ENCODE measurements at places on chromosomes 13 and 19.

DNA sequence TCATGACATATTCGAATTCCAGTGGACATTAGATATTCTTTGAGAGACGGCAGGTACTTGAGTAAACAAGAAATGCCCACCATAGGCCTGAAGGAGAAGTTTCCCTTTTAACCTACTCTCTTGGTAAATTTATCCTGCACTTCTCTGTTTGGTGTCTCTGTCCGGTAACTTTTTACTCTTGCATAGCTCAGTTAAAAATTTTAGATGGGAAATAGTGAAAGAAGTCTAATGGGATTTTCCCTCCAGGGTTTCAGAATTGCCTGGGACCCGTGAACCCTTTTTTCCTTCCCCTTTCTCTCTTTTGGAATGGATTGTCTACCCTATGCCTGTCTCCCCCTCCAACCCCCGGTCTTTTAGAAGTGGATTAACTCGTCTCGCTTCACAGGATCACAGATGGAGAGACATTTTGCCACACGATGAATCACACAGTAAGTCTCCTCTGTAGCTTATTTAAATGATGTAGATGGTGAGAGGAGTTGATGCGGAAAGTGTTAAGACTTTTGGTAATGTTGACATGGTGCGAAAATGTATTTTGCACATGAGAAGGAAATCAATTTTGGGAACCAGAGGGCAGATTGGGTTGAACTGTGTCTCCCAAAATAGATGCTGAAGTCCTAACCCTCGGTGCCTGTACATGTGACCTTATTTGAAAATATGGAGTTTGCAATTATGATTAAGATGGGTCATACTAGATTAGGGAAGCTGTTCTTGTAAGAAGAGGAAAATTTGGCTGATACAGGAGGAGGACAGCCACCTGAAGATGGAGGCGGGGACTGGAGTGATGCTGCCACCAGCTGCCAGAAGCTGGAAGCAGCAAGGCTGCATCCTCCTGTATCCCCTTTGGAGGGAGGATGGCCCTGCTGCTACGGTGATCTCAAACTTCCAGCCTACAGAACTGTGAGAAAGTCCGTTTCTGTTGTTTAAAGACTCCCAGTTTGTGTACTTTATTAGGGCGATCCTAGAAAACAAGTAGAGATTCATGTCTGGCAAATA is 711 bp upstream of the MIPEP start:
- DNase-seq = no peak

DNA sequence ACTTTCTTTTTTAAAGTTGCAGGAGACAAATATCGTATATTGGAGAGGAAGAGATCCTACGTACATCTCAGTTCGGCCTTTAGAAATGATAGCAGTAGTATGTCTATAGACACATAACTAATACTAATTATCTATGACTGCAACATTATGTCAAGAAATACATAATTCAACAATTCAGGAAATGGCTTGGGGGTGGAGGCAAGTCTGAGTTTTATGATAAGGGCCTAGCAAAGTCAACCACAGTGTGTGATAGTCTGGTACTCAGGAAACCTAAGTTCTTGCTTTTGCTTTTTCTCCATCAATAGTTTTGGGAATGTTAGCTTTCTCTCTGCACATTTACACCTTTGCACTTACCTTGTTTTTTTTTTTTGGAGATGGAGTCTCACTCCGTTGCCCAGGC is 27.5 kb upstream of the OBI1 start:
- DNase-seq = no peak

DNA sequence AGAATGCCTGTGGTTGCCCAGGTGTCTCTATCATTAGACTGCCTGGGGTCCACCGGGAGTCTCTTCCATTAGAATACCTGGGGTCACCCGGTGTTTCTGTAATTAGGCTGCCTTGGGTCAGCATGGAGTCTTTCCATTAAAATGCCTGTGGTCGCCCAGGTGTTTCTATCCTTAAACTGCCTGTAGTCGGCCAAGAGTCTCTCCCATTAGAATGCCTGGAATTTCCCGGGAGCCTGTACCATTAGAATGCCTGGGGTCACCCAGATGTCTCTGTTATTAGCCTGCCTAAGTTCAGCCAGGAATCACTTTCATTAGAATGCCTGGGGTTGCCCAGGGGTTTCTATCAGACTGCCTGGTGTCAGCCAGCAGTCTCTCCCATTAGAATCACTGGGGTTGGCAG is 1492.8 kb downstream of the UQCRFS1 start:
- DNase-seq = no peak

- no peak for DNase-seq
These were observed 371.2 kb upstream of the NBEA start for GRCh38 chr13:34570698-34571353.

GRCh38 chr13:25902891-25903341 is 148.9 kb downstream of the SHISA2 start:
- no peak for DNase-seq

DNA sequence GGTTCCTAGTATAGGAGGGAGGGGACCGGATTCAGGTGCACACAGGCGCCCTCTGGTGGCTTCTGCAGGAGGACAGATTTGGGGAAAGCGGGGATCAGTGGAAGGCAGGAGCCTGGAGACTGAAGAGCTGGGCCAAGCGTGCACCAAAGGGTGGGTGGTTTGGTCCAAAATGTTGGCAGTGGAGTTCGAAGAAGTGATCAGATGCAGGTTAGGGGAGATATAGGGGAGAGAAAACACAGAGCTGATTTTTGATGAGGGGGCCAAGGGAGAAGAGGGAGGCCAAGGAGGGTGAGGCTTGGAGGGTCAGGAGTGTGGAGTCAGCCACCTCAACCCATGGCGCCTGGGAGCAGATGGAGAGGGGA is 6.8 kb upstream of the CARM1 start:
- DNase-seq = peak; percentile 52

DNA sequence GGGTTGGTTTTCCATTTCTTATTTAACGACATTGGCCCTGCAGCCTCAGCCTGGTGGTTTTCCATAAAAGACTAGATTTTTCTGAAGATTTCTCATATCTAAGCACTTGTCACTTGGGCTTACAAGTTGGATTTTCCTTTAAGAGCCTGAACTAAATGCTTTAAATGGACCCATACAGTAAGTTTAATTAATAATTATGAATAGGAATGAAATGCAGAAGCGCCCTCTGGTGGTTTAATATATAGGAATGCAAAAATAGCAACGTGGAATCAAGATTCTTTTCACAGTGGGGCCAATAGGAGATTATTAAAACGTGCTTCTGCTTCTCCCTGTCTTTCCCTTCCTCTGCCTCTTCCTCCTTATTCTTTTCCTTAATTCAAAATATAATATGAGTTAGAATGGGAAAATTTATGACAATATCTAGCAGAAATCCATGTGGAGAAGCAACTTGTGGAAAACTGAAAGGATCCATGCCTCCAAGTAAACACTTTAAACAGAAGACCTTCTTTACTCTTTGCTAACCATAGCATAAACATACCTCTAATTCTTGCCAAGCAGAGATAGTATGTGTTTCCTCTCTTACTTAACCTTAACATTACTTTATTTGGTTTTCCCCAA is 324.0 kb downstream of the GPC5 start:
- no peak for DNase-seq

GRCh38 chr19:52190487-52191293 is 838 bp downstream of the PPP2R1A start:
- DNase-seq = peak; percentile 6

DNA sequence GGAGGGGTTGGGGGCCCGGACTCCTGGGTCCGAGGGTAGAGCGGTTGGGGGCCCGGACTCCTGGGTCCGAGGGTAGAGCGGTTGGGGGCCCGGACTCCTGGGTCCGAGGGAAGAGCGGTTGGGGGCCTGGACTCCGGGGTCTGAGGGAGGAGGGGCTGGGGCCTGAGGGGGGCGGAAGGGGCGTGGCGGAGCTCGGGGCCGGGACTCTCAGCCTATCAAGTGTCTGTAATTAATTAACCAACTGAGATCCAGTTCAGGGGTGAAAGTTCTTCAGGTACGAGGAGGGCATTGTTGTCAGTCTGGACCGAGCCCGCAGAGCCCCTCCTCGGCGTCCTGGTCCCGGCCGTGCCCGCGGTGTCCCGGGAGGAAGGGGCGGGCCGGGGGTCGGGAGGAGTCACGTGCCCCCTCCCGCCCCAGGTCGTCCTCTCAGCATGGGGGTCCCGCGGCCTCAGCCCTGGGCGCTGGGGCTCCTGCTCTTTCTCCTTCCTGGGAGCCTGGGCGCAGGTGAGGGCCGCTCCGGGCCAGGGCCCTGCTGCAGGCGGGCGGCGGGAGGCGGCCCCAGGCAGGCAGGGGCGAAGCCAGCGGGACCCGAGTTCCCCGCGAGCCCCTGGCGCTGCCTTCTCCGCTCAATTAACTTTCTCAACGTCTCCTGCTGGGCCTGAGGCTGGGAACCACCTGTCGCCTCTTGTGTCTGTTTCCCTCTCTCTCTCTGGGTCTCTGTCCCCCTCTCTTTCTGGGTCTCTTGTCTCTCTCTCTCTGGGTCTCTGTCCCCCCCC is 697 bp downstream of the FCGRT start:
- DNase-seq = no peak

DNA sequence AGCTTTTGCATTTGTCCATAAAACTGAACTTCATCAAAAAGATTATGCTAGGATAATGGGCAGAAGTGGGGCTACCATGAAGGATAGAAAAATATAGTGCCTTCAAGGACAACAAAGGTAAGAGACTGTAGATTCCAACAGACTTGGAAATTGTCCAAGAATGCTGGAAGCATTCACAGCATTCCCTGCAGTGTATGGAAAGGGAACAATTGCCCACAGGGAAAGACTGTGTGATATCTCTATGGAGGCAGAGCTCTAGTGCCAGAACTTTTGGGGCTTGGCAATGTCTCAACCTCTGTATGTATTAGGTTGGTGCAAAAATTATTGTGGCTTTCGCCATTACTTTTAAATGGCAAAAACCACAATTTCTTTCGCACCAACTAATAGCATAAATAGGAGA is 1598.8 kb upstream of the MIR17HG start:
- no peak for DNase-seq

- DNase-seq = no peak
These were observed 98.9 kb upstream of the SIAH3 start for GRCh38 chr13:45950386-45951000.

GRCh38 chr19:5487222-5487621 is 32.0 kb downstream of the ZNRF4 start:
- no peak for DNase-seq

DNA sequence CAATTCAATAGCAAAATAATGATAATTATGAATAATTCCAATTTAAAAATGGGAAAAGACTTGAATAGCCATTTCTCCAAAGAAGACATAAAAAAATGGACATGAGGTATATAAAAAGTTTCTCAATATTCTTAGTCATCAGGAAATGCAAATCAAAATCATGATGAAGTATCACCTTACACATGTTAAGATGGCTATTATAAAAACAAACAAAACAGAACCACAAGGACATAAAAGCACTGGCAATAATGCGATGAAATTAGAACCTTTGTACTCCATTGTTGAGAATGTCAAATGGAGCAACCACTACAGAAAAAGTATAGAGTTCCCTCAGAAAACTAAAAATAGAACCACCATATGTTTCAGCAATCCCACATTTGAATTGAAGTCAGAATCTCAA is 1186.1 kb downstream of the SLITRK5 start:
- no peak for DNase-seq
